ENCODE measurements at places on chromosomes 1 and 21. TPM values are rescaled to one million over a fixed set of nuclear protein-coding genes. Genes with fewer than 3 reads are reported as not detected.

FCGR3A gene
- total RNA-seq: 0.36 TPM

DPT gene
- total RNA-seq: not detected

HSF2BP gene
- total RNA-seq: 1.5 TPM

GPR25 gene
- total RNA-seq: 0.34 TPM

ADCY10 gene
- total RNA-seq: not detected

TMEM82 gene
- not detected for total RNA-seq

BRDT gene
- not detected for total RNA-seq

TRIM46 gene
- 6.1 TPM for total RNA-seq

CFHR2 gene
- not detected for total RNA-seq

MFAP2 gene
- not detected for total RNA-seq

NR5A2 gene
- not detected for total RNA-seq

CA6 gene
- total RNA-seq: 3.9 TPM

SLC45A3 gene
- 0.65 TPM for total RNA-seq

MIB2 gene
- 40.1 TPM for total RNA-seq

OPRD1 gene
- not detected for total RNA-seq

TRIM62 gene
- 5.2 TPM for total RNA-seq

CAMSAP2 gene
- total RNA-seq: 1.8 TPM

IQCC gene
- total RNA-seq: 4.4 TPM

MAP3K21 gene
- total RNA-seq: 2.7 TPM

TPTE gene
- total RNA-seq: not detected

C4BPA gene
- not detected for total RNA-seq

OR2T10 gene
- total RNA-seq: not detected

PHLDA3 gene
- total RNA-seq: 7.9 TPM

KRTAP21-2 gene
- total RNA-seq: not detected

SPRR1A gene
- not detected for total RNA-seq

KCND3 gene
- not detected for total RNA-seq

CFAP141 gene
- total RNA-seq: not detected

S100A7A gene
- not detected for total RNA-seq

FMO2 gene
- not detected for total RNA-seq

C1orf226 gene
- 0.20 TPM for total RNA-seq

PRELP gene
- not detected for total RNA-seq

FAM72C gene
- total RNA-seq: 25.9 TPM

AGTRAP gene
- total RNA-seq: 8.9 TPM

ICOSLG gene
- total RNA-seq: 5.4 TPM

LRRC39 gene
- total RNA-seq: 0.34 TPM

RHBDL2 gene
- total RNA-seq: not detected

DNASE2B gene
- total RNA-seq: not detected

MEGF6 gene
- total RNA-seq: 2.5 TPM

HRNR gene
- total RNA-seq: not detected

ZFP69 gene
- total RNA-seq: 4.2 TPM

SPRR2E gene
- total RNA-seq: not detected

KTI12 gene
- total RNA-seq: 13.4 TPM

HSD3B1 gene
- not detected for total RNA-seq

Measured in activated CD8-positive, alpha-beta T cell treated with anti-CD3 and anti-CD28 coated beads for 36 hours (primary cell).